ENCODE measurements at places on chromosomes 12 and 14.

GRCh38 chr14:54762296-54762695 is 140.3 kb downstream of the GCH1 start:
- peak; percentile 40 for DNase-seq

DNA sequence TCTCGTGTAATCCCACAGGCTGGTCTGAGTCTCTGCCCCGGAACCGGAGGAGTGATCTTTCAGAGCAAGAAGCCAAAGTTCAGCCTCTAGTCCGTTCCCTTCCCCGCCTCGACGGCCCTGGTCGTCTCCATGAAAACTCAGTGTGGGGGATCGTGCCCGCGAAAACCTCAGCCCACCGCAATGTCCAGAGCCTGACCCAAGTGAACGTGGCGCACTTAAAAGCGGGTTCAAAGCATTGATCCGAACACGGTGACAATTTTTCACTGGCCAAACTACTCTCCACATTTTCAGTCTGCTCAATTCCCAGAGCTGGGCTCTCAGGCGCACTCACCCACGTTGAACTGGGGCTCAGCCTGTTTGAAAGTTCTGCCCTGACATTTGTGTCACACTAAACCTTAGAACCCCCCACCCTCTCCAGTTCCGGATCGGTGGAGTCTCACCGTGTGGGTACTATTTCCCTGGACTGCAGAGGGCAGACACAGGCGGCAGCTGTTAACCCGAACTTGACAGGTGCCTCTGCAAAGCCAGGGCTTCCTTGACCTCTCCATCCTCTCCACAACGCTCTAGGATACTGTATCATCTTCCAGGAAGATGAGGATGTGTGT is 886 bp upstream of the PRICKLE1 start:
- DNase-seq: no peak

DNA sequence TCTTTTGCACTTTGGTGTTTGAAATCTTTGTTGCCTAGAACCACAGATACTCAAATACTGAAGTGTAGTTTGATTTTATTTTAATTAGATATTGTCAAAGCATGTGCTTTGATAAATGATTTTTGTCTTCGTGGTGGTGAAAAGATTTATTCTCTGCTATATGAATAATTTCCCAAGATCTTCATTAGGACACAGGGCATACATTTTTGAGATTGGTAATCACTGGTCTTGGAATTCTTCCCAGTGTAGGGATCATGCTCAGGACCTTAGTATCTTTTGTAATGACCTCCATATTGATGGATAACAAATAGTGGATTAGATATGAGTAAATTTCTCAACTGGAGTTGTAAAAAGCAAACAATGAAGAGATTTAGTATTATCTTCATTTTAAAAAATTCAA is 28.2 kb downstream of the TBK1 start:
- DNase-seq: peak; percentile 62

DNA sequence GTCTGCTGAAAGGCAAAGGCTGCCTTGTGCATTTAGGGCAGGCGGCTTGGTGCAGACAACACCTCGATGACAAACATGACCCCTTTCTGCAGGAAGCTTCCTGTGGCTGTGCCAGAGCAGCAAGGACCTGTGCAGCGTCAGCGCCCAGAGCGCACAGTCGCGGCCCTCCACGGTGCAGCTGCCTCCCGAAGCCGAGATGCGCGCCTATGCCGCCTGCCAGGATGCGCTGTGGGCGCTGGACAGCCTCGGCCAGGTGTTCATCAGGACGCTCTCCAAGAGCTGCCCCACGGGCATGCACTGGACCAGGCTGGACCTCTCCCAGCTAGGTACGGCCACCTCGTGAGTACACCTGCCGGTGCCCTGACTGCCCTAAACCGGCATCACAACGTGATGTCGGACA is 57.3 kb downstream of the ANKRD9 start:
- DNase-seq: no peak

DNA sequence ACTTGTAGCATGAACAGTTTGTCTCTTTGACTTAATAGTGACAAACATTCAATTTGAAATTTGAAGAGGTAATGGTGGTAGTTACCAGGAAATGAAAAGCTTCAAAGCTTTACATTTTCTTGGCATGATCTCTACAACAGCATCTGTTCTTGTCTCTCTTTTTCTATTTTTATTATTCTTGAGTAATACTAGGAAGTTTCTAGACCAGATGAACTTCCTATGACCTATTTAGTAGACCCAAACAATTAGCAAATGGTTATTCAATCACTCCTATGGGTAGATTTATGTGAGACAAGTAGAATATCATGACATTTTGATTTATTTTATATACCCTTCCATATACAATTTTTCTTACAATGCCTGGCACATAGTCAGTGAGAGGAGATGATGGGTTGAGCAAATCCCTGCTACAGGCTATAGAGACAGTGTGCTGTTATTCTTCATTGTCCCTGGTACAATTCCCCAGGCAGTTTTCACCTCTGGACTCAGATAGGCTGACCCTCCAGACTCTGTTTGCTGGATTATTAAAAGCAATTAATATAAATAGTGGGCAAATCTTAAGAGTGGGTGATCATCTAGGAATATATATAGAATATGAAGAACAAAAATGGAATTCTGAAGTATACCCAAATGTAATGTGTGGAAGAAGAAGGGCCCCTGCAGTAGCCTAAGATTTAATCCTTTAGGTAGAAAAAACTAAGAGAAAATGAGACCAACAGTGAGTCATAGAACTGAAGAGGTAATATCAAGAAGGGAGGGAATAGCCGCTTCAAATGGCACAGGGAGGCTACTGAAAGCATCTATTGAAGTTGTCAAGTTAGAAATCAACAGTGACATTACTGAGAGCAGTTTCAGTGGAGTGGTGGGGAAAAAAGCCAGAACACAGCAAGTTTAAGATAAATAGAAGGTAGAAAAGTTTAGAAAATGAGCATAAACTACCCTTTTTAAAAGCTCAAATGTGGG is 512.0 kb downstream of the FOXG1 start:
- no peak for DNase-seq

DNA sequence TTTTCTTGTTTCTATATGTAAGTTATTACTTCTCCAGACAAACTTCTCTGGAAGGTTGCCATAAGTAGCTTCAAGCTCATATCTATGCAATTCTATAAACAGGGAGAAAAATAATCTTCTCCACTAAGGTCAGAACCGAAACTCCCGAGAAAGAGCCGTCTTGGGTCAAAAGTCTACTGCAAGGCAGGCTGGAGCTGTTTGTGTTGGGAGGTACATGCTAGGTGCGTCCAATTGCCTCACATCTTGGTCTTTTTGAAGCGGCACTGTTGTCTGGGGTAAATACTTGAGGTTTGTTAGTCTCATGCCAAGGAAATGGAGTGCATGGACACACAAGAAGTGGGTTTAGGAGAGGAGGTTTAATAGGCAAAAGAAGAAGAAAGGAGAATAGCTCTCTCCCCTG is 674.7 kb upstream of the TMEM132C start:
- no peak for DNase-seq

DNA sequence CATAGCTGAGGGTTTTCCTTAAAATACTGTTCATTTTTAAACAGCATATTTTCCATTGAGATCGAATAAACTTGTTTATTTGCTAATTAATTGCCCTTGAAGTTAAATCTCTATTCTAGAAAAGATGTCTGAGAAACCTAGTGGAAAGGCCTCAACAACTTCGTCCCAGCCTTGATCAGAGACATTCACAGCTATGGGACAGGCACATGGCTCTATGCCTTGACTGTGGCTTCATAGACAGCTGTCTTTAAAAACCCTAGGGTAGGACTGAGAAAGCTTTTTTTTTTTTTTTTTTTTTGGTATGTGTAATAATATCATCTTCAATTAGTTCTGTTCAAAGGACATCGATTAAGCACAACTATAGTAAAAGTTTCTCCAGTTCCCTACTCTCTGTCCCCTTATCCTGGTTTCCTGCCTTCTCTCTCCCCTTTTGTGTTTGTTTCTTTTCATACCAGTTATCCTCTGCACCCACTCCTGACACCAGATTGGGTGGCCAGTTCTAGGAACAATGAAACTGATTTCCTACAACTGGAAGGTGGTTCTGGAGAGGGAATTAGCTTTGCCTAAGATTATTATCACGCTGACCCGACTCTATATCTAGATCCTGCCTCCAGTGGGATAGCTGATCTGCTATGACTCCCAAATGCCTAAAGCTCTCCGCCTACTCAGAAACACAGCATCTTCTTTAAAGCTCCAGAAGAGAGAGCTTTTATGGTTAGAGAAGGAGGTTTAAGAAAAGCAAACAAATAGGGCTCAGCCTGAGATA is 20.3 kb downstream of the SOCS2 start:
- DNase-seq: no peak

- DNase-seq: peak; percentile 1
These were observed 17.3 kb upstream of the DNAH10 start for GRCh38 chr12:123744836-123745235.

DNA sequence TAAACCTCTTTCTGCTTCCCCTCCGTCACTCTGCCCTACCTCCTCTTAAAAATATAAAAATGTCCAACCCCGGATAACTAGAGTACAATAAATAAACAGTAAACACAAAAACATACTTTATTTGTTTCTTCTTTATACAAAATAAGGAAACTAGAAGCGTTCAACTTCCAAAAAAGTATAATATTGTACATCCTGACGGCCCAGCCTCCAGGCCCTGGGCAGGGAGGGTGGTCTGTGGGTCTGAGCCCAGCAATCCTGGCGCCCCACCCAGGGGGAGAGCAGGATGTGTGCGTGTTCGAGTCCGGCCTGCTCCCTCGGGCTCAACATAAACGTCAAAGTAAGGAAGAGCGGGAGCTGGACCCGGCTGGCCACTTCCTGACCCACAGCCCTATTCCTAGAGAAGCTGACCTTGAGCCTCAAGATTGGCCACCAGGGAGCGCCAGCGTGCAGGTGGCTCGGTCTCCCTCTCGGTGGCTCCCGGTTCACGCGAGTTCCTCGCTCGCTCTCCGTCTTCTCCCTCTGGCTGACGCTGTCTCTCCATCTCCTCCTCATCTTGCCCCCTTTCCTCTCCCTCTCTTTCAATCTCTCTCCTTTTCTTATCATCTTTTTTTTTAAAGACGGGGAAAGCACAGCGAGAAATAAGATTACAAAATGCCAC is 9.4 kb downstream of the LHX5 start:
- peak; percentile 68 for DNase-seq

- peak; percentile 80 for DNase-seq
These were observed 27.9 kb downstream of the RHOF start for GRCh38 chr12:121765573-121765972.

GRCh38 chr14:39984323-39984722 is 552.1 kb upstream of the FBXO33 start:
- no peak for DNase-seq
